NCI-H526 (cell line): ENCODE measurements at places on chromosomes 16 and 17.

- DNase-seq: peak; percentile 87
Observed at GRCh38 chr17:8798846-8799569, at the start of gene MFSD6L. TSS of gene MFSD6L (minus strand) at chr17:8799365. CDS start at chr17:8799120, 245 bp downstream.

DNA sequence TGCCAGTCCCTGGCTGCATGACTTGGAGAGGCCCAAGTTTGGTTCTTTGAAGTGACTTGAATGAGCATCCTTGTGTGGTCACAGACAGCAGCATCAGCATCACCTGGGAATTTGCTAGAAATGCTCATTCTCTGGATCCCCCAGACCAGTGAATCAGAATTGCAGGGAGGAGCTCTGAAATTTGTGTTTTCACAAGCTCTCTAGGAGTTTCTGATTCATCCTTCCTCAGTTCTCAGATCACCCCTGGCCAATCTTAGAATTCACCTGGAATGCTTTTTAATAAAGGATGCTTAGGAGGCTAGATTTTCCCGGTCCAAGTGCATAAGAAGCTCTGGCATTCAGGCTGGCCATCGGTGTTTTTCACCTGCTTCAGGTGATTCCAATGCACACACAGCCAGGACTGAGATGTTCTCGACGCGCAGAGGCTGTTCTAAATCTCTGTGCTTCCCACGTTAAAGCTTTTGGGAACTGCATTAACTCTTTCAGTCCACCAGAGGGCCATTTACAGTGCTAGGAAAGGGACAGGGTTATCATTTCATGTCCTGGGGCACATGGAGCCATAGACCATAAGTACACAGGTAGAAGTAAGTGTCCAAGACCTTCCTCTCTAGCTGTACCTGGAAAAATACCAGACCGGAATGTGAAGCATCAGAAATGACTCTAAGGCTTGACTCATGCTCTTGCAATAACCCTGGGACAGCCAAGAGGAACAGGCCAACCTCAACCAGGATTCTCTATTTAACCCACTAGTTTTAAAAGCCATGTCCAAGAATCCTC is 85.7 kb upstream of the XYLT1 start:
- no peak for DNase-seq

DNA sequence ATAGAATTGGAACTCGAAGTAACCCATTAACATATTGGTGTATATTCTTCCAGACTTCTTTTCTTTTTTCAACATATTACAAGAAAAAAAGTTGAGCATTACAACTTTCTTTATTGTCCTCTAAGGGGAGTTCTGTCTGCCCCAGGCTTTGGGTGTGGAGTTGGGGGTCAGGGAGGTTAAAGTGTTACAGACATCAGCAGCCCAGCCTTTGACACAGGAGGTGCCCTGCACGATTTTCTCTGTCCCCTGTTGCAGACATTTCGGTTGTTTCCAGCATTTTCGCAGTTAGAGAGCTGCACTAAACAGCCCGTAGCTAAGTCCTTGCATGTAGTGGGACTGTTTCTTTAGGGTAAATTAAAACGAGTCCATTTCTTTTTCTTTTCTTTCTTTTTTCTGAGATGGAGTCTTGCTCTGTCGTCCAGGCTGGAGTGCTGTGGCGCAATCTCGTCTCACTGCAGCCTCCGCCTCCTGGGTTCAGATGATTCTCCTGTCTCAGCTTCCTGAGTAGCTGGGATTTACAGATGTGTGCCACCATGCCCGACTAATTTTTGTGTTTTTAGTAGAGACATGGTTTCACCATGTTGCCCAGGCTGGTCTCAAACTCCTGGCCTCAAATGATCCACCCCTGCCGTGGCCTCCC is 13.4 kb upstream of the ADCY7 start:
- DNase-seq: no peak

DNA sequence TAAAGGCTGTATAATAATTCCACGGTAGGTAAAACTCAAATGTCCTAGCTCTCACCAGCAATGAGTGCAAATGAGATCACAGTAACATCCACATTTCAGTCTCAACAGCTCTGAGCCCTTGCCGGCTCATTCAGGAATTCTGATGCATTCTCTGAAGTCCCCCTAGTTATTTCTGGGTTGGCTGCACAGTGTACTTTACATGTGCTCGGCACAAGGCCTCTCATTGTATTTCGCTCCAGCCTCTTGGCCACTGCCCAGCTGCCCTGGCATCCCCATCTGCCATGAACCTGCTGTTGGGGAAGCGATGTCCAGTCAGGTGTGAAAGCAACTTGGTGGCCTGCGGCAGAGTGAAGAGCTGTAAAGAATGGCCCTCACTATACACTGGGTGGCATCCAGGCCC is 14.3 kb downstream of the PRCD start:
- DNase-seq: no peak

DNA sequence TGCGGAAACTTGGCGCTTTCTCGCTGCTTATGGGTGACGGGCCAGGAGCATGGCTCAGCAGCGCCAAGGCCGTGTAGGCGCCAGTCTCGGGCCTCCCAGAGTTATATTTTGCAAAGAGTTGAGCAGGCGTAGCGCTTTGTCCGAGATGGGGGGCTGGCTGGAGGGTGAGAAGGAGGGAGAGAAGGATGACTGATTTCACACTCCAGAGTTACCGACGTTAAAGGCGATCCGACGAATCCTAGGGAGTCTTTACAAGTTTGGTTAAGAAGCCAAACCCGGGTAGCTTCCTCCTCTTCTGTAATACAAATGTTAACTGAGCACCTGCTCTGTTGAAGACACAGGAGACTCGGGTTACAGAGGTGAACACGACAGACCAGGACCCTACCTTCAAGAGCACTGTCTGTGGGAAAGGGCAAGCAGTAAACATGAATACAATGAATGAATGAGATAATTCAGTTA is 782 bp downstream of the POLR2A start:
- no peak for DNase-seq

DNA sequence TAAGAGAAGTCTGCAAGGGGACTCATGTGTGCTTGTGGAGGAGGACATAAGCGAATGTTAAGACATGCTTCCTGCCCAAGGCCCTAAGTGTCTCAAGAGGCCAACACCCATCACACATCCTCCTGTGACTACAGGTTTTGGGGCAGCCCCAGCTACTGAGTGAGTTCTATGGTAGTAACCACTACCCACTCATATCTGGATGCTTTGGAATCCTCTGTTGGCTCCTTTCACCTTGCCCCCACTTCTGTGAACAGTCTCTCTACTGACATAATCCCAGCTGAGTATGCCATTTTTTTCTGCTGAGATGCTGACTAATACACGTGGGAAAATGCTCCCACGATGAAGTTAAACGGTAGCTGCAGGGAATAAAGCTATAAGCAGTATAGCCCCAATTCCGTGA is 153.5 kb downstream of the VPS53 start:
- DNase-seq: no peak

GRCh38 chr16:17327664-17328335 is 143.0 kb downstream of the XYLT1 start:
- DNase-seq: no peak

GRCh38 chr16:6725634-6726331 is 606.9 kb upstream of the RBFOX1 start:
- peak; percentile 8 for DNase-seq

- DNase-seq: peak; percentile 3
Observed at GRCh38 chr16:68377667-68378393, 67.0 kb downstream of the PRMT7 start.

DNA sequence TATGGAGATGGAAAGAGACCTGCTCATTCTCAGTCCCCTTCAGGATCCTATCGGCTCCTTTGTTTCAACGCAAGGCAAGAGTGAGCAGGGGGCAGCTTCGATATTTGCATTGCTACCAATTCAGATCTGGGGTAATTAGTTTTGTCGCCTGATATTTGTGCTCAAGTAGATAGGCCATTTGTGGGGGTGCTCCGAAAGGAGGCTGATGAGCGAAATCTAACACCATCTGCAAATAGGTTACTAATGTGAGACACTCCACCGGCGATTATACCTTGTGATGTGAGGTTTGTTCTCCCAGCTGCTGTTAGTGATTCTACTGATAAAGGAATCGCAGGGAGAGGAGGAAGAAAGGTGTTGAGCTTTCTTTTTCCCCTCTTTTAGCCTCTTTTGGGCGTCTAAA is 31.5 kb downstream of the WSCD1 start:
- DNase-seq: peak; percentile 33

DNA sequence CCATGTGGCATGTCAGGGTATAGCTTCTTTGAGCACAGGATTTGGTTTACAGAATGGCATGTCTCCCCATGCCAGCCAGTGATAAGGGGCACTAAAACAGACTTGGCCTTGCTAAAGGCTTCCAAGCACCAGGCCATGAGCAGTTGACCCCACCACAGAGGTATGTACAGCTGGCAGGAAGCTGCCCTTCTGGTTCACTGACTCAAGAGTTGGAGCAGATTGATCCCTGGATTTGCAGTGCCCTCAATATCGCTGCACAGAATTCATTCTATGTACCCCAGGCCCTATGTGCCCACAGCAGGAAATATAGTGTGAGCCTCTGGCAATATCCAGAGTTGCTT is 24.3 kb downstream of the HLF start:
- DNase-seq: no peak

DNA sequence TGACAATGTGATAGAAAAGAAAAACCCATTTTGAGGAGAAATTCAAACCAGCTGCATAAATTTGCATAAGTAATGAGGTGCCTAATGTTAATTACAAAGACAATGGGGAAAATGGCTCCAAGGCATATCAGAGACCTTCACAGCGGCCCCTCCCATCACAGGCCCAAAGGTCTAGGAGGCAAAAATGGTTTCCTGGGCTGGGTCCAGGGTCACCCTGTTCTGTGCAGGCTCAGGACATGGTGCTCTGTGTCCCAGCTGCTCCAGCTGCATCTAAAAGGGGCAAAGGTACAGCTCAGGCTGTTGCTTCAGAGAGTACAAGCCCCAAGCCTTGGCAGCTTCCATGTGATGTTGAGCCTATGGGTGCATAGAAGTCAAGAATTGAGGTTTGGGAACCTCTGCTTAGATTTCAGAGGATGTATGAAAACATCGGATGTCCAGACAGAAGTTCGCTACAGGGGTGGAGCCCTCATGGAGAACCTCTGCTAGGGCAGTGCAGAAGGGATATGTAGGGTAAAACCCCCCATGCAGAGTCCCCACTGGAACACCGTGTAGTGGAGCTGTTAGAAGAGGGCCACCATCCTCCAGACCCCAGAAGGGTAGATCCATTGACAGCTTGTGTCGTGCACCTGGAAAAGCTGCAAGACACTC is 40.6 kb downstream of the IKZF3 start:
- DNase-seq: no peak

DNA sequence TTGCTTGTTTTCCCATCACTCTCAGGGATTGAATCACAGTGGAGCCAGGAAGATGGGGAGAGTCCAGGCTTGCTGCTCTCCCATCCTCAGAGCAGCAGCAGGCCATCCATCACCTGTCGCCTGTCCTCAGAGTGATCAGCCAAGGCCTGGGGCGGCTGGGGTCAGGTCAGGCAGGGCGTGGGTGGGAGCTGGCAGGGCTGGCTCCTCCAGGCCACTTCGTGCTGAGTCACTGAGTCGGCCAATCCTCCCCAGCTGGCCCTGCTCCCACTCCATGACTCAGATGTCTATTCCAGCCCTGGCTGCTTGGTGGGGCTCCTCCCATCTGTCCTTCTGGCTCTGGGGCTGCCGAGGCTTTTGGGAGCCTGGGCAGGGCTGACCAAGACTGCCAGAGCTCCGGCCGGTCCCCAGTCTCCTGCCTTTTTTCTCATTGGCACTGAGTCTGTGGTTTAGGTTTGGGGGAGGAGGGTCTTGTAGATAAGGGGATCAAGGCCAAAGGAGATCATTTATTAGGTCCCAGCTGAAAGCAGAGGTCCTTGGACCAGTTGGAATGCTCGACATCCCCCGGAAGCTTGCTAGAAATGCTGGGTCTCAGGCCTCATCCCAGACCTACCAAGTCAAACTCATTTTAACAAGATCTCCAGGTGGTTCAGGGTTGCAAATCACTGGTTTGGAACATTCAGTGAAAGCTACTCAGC is 72.7 kb downstream of the ABCC1 start:
- no peak for DNase-seq

- DNase-seq: no peak
Observed at GRCh38 chr16:85002608-85003007, 8.7 kb downstream of the ZDHHC7 start.

DNA sequence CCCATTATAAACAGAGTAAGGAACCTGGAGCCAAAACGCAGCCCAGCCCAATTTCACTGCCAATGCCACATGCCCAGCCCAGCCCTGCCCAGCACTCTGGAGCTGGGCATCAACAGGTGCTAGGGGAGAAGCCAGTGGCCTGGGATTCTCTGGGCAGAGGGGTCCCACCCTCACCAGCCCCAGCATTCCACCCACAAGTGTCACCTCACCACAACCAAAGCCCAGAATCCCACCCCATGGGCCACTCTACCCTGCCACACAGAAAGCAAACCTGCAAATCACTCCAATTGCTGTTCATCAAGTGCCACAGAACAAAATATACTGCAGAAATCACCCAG is 102.5 kb upstream of the CDH5 start:
- DNase-seq: no peak

DNA sequence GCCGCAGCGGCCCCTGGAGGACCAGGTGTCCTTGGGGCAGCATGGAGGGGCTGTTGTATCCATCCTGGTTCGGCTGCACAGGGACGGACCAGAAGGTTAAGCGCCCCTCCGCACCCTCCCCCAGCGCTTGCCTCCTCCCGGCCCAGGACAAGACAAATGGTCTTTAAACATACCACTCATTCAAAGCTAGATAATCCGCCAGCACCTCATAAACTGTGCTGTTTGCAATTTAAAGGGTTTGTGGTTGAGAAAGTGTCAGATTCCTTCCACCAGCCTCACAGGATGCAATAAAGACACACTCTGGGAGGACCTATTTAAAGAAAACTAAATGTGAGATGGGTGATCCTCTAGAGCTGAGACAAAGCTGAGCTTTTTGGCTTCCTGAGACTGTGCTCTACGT is 426.2 kb upstream of the EEF2KMT start:
- no peak for DNase-seq

- no peak for DNase-seq
Observed at GRCh38 chr16:12171706-12172105, 195.2 kb downstream of the SNX29 start.

DNA sequence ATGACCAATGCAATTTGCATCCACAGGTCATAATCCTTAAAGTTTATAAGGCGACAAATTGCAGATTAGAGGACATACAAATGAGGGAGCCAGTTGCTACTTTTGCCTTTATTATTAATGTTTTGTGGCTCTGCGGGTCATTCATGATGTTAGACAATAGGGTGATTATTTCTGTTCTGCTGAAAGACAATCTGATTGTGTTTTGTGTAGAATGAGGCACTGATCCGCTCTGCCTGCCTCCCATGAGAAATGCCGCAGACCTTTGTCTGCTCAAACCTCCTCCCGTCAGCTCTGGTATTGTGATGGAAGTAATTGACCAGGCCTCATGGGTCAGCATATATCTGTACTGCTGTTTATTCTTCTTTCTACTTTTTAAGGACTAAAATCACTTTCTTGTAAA is 224.9 kb downstream of the PRKCA start:
- peak; percentile 74 for DNase-seq

DNA sequence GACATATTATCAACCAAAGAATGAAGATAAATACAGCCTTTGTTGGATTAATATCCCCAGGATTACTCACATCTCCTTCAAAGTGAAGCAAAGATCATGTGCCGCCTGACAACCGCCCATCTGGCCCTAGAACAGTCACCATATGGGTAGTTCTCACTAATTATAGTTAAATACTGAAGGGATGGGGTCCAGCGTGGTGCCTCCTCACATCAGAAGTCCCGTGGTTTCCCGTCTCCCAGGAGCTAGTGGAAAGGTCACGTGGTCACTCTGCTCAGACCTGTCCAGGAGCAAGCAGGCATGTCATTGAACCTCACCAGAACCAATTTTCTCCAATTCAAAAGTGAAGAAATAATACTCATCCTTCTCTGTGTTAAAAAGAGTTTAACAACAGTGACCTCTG is 434.5 kb downstream of the SHISA9 start:
- DNase-seq: no peak
